Renal cortex interstitium (tissue), 15 donors: ENCODE measurements at places on chromosomes 11 and 22.

GRCh38 chr11:10588904-10589303, 20.4 kb upstream of the LYVE1 start:
- no peak for DNase-seq

GRCh38 chr11:77204754-77205466, 76.9 kb downstream of the MYO7A start:
- DNase-seq, result no peak

DNA sequence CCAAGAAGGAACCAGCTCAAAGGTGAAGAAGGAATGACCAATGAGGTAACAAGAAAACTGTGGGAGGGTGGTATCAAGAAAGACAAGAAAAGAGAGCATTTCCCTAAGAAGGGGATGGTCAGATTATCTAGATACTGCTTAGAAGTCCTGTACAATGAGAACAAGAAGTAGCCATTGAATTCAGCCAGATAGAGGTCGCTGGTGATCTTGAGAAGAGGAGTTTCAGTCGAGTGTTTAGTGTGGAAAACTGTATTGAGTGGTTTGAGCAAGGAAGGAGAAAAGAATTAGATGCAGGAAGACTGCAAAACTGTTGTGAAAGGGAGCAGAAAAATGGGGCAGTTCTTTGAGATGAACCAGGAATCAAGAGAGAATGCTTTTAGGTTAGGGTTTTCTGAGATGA, 74.6 kb upstream of the FAT3 start:
- DNase-seq, result no peak

DNA sequence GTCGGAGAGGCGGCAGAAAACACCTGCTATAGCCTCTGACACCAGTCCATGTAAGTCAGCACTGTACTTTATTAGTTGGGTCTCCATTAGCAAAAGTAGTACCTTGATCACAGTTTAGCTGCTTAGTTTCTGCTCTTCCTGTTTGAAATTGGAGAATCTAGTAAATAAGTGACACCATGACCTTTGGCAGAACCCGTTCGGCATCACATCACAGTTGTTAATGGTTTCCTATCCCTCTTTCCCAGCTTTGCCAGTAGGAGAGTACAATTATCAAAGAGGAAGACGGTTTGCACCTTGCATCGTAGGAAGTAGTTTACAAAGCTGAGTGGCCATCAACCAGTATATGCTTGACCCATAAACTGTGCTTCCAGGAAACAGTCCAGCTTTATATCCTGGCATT, 101.8 kb downstream of the TRIM44 start:
- DNase-seq, result no peak

GRCh38 chr11:18468961-18469360, 13.3 kb downstream of the LDHAL6A start:
- no peak for DNase-seq

- DNase-seq, result no peak
Measured at GRCh38 chr11:117444256-117444655, 116.6 kb downstream of the CEP164 start.

DNA sequence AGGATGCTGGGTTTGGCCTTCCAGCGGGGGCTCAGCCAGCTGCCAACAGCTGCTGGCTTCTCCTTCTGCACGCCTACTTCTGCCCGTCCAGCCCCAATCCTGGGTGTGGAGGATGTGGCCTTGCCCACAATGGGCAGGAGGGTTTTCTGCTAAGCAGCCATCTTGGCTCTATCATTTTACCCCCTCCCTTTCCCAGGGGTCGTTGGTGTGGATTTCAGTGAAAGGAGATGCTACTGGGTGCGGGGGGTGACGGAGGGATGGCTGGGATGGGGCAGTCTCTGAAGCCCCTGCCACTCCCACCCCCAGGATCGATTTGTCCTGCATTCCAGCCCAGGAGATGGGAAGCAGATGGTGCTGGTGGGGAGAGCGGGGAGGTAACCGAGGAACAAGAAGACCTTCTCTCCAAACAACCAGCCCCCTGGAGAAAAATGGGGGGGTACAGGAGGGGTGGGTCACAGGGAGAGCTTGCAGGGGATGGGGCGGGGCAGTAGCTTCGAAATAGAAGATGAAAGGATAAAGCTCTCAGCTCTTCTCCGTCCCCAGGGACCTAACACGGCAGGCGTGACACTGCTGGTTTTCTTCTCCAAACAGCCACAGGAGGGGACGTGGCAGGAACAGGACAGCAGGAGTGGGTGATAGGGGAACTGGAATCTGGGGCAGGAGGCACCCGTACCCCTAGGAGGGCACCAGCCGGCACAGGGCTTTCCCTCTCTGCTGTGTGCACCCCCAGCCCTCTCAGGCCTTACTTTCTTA, 68.9 kb downstream of the NECTIN1 start:
- DNase-seq, result no peak
